Fibroblast of pulmonary artery (primary cell): ENCODE measurements at places on chromosomes 16 and 17.

DNA sequence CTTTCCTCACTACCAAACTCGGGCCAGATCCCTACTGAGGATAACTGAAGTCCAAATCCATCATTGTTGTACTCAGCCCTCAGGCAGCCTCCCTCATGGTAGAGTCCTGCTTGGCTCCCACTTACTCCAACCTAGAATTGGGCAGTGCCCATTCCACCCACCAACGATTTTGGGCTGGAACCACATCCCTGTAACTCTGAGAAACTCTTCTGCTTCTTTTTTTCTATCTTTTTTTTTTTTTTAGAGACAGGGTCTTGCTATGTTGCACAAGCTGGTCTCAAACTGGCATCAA lies 1.2 kb downstream of the PRR14 start:
- no peak for DNase-seq

- no peak for DNase-seq
Observed at GRCh38 chr17:34393401-34393800, 30.4 kb upstream of the CCL1 start.

- DNase-seq: no peak
Observed at GRCh38 chr16:49581630-49582298, 208.2 kb downstream of the C16orf78 start.

- no peak for DNase-seq
Observed at GRCh38 chr17:67082107-67082506, 37.8 kb downstream of the CACNG1 start.

DNA sequence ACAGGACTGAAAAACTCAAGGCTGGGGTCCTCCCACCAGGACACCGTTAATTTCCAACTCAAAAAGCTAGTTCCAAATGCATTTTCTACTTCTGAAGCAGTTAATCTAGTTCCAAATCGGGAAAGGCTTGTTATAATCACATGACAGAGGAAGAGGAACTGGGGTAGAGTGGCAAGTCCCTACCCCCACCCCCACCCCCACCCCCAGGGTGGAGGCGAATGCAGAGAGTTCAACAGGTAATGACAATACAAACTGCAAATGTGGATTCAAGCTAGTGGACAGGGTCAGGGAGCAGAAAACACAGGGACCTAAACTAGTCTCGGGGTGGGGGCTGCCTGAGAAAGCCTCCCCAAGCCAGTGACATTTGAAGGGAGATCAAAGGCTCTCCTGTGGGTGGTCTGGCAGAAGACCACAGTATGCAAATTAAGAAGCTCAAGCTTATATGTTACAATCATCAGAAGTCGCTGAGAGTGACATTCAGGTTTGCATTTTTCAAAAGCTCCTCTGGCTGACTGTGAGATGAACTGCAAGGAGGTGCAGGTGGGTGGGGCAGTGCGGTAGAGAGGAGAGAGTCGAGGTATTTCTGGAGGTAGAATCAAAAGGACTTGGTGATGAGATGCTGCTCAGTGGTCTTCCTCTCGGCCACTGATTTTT lies 56.4 kb upstream of the SLC25A19 start:
- no peak for DNase-seq

DNA sequence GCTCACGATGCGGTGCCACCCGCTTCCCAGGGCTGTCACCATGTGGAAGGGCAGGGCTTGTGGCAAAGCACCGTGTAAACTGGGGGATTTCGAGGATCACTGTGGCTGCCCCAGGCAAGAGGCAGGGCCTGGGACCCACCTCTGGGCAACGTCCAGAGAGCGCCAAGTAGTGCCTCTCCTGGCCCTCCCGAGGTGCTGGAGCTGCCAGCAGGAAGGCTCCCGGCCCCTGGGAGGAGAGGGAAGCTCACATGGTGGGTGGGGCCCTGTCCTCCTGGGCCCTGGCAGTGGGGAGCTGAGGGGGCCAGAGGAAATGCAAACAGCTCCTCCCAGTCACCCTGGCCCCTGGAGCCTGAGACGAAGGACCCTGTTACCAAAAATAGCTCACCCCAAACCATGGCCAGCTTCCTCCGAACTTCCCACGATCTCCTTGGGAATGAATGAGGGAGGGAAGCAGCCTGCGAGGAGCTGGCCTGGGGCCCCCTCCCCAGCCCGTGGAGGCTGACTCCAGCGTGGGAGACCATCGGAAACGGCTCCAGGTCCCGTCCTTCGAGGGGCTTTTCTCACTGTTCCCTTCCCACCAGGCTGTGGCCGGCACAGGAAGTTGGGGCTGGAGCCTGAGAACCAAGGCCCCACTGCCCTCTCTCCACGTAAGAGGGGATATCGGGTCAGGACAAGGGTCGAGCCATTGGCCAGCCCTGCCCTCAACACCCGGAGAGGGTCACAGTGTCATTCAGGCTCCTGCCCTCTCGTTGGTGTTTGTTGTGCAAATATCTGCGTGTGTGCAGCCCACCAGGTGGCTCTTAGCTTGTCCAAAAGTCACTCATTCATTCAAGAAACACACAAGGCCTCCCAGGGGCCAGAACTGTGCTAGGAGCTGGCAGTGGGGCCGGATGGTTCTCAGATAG lies 17.7 kb downstream of the VASN start:
- no peak for DNase-seq

- no peak for DNase-seq
Observed at GRCh38 chr17:19744492-19744891, 3.6 kb downstream of the ALDH3A1 start.

DNA sequence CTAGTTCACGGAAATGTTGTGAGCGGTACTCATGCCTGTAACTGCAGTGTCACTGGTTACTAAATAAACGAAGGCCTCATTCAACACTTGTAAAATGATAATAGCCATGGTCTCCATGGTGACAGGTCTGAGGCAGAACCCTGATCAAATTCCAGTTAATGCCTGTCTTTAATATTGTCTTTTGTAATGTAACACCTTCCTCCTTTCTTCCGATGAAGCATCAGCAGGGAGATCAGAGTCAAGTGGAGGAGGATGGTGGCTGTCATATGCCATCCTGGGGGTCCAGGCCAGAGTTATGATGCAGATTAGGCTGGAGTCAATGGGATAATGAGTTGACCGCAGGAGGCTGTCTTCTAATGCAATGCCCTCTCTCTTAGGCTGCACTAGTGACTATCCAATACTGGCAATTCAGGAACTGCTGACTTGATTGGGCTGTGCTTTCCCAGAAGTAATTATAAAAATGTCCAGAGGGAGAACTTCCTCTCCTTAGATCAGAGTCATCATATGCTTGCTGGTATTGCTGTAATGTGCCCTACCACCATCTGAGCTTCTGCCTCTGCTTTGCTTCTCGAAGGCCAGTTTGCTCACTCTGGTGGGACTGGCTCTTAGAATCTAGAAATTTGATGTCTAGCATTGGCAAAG lies 419.1 kb downstream of the CA10 start:
- DNase-seq: no peak

DNA sequence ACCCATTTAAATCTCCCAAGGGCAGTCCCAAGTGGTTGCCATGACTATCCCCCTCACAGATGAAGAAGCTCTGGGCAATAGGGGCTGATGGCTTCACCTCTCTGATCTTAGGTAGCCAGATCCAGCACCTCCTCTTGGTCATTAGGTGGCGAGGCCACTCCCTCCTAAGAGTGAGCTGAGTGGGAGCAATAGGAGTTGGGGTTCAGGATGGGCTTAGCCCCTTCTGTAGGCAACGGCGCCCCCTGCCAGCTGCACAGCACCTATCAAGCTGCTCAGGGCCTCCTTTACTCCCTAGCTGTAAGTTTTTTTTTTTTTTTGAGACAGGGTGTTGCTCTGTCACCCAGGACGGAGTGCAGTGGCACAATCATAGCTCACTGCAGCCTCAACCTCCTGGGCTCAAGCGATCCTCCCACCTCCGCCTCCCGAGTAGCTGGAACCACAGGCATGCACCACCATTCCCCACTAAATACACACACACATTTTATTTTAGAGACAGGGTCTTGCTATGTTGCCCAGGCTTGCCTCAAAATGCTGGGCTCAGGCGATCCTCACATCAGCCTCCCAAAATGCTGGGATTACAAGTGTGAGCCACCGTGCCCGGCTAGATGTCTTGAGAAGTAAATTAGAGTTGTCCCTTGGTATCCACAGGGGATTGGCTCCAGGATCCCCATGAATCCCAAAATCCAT lies 3.5 kb upstream of the RRAD start:
- DNase-seq: peak; percentile 25

DNA sequence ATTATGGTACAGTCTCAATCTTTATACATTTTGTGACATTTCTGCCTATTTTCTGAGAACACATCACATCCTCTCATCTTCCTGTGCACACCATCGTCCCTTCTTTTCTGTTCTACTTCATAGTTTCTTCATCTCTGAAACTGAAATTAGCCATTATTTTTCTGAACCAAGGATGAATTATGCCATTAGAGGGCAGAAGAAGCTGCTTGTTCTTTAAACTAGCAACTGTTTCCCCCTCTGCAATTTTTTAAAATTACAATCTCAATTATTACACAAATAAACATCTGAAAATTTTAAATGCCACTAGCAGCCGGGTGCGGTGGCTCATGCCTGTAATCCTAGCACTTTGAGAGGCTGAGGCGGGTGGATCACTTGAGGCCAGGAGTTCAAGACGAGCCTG lies 41.3 kb downstream of the RBBP6 start:
- peak; percentile 63 for DNase-seq

GRCh38 chr16:81996664-81997509 lies 14.4 kb downstream of the SDR42E1 start:
- DNase-seq: peak; percentile 66

DNA sequence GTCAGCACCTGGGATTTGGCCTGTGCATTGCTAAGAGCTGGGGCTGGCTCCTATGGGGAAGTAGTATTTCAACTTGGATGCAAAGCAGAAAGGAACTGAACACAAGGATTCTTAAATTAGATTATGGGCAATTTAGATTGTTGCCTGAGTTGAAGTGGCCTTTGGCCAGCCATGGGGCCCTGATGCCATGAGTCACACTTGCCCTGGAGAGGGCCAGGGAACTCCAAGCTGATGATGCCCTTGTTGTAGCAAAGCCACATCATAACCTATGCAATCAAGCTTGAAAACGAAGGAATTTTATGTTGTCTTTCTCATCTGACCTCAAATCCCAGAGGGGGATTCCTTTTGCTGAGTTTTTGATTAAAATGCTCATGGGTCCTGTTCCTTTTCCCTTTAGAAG lies 3.9 kb upstream of the SPATA32 start:
- peak; percentile 65 for DNase-seq

DNA sequence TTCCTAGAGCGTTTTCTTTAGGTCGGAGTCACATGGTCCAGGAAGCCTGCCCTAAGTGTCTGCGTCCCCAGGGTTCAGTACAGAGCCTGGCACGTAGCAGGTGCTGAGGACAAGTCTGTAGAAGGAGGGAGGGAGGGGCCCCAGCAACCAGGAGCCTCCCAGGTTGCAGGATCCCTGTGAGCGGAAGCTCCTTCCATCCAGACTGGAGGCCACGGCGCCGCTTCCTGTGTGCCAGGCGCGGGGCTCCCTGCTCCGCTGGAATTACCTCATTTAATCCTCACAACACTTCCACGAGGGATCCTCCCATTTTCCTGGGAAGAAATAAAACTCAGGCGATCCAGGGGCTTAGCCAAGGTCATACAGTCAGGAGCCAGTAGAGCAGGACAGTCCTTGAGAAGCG lies 22.1 kb downstream of the TRARG1 start:
- no peak for DNase-seq

DNA sequence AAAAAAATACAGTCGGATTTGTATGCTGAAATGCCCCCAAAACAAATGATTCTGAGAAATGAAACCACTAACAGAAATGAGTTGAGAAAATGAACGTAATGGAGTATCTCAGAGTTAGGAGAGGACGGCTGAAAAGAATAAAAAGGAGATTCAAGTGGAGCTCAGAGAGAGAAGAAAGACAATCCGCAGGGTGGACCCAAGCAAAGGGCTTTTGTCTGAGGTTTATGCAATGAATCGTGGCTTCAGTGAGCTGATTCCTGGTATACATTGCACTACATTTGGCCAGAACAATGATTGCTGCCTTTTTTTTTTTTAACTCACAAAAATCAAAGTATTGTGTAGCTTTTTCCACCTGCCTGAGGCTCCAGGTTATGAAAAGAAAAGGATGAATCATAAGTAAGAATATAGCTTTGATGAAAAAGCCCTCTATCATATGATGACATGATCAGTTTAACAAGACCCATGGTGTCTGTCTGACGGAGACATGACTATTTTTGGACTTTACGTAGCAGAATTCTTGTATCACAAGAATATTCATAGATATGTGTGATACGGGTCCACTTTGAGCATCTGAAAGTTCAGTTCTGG lies 4.4 kb upstream of the MED9 start:
- DNase-seq: no peak

- no peak for DNase-seq
Observed at GRCh38 chr17:62732125-62732524, 76.0 kb downstream of the MARCHF10 start.

DNA sequence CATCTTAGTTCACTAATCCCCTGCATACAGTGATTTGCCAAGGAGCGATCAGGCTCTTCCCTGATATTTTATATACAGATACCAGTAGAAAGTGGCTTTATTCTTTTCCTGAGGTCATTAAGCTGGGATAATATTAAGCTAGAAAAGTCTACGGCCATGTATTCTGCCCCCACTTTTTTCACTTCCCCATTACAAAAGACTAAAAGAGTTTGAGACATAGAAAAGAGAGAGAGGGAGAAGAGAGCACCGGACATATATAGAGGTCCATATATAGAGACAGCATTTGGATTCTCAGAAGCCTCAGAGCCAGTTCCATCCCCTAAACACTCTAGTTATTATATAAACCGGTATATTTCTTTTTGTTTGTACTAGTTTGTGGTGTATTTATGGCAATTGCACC lies 166.5 kb upstream of the ANKFN1 start:
- no peak for DNase-seq

DNA sequence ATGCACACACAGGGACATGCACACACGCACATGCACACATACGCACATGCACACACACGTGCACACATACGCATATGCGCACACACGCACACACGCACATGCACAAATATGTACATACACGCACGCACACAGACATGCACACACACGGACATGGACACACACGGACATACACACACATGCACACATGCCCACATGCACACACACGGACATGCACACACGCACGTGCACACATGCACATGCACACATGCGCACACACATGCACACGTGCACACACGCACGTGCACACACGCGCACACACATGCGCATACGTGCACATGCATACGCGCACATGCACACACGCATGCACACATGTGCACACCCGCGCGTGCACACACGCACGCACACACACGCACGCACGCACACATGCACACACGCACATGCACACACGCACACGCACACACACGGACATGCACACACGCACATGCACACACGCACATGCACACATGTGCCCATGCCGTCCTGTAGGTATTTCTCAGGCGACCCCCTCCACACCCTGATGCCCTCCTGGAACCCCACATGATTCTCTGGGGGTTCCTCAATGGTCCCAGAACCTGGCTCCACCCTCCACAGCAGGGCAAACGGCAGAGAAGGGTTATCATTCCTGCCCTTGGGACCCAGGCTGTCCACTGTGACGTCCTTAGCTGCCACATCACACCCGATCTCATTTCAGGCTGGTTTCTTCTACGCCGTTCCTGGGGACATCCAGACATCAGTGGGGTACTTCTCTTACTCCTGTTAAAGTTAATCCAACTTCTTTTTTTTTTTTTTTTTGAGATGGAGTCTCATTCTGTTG lies 9.6 kb upstream of the RBFOX3 start:
- no peak for DNase-seq

- no peak for DNase-seq
Observed at GRCh38 chr17:4144422-4144747, 1.4 kb downstream of the CYB5D2 start.

- DNase-seq: no peak
Observed at GRCh38 chr16:87747626-87748414, 18.0 kb downstream of the KLHDC4 start.

- peak; percentile 73 for DNase-seq
Observed at GRCh38 chr16:67393111-67393787, at the start of gene TPPP3. Gene TPPP3, minus strand, starts transcription at chr16:67393498. Its CDS starts 2,387 bp downstream, at chr16:67391111.

GRCh38 chr17:8275421-8276290 lies 12.8 kb upstream of the RANGRF start:
- DNase-seq: no peak

GRCh38 chr17:32525122-32525521 lies 38.3 kb downstream of the CDK5R1 start:
- DNase-seq: peak; percentile 25
